Left colon (tissue), 2 donors: ENCODE measurements at places on chromosomes 12 and 14. TPM values are rescaled to one million over a fixed set of nuclear protein-coding genes. Genes with fewer than 3 reads are reported as not detected.

GRCh38 chr12:123115409-123116121, 35.3 kb downstream of the PITPNM2 start:
- peak; percentile 50 for DNase-seq

GRCh38 chr12:66495709-66496108, 183.2 kb downstream of the GRIP1 start:
- DNase-seq, result no peak

DNA sequence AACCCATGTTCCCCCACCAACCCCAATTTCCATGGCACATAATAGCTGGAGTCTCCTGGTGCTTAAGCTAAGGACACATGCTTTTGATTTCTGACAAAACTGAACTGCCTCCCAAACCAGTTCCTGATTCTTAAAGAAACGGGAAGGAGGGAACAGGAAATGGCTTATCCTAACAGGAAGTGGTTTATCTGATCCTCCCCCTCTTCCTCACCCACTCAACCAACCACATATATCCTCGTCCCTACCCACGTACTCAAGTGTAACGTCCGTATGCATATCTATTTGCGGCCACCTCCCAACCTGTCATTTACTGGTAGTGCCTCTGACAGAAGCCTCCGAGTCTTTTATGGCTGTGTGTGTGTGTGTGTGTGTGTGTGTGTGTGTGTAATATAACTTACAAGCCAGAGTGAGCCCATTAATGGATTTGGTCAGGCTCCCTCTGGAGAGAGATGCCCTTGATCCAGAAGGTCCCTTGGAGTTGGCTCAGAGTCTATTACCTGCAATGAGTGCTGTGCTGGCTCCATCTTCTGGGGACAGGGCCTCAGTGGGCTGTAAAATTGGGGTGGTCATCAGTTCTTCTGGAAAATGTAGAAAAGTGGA, 7.7 kb downstream of the DAZAP2 start:
- no peak for DNase-seq

GRCh38 chr14:101887219-101887618, 77.2 kb upstream of the DYNC1H1 start:
- no peak for DNase-seq

PLA2G1B gene
- total RNA-seq, result not detected

GRCh38 chr14:96627811-96628775, 125.9 kb downstream of the PAPOLA start:
- no peak for DNase-seq

PRIMA1 gene
- total RNA-seq, result 5.3 TPM

GSG1 gene
- total RNA-seq, result not detected

DNA sequence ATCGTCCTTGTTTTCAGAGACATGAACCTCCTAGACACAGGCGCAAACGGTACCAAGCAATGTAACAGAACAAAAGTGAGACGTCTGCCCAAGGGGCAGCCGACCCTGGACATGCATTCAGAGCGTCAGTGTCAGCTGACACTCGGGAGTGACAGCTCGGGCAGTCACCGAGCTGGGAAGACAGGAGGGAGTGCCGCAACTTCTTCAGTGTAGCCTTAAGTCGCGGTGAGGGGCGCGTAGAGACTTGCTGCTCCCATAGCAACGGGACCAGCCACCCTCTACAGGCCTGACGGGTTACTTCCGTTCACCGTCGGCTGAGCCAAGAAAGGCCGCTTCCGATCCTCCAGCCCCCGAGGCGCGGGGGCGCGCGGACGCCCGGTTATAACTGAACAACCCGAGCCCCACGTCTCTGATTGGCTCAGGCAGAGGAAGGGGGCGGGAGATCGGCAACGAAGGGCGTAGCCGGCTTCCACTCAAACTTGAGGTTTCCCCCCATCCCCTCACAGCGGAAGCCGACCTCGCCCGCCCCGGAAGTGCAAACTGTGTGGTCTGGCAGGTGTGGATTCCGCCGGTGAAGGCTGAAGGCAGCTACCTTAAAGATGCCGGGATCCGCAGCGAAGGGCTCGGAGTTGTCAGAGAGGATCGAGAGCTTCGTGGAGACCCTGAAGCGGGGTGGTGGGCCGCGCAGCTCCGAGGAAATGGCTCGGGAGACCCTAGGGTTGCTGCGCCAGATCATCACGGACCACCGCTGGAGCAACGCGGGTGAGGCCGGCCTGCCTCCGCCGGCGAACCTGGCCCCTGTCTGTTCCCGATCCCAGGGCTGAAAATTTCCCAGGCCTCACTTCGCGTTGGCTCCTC, at the start of gene EIF2B2:
Gene EIF2B2 (plus strand): TSS at position 530 of the 858 bp plus-strand sequence. CDS start 70 bp downstream, at position 600.
- peak; percentile 98 for DNase-seq

- no peak for DNase-seq
These were observed 131.0 kb upstream of the TMTC2 start for GRCh38 chr12:82555699-82556098.

GRCh38 chr14:91127401-91127801, 13.5 kb downstream of the DGLUCY start:
- DNase-seq, result peak; percentile 85

GALNT9 gene
- 0.39 TPM for total RNA-seq

GRCh38 chr14:20455355-20456300, 602 bp downstream of the APEX1 start:
- no peak for DNase-seq

- no peak for DNase-seq
These were observed 1241.4 kb upstream of the TMEM132C start for GRCh38 chr12:127025545-127025944.

DNA sequence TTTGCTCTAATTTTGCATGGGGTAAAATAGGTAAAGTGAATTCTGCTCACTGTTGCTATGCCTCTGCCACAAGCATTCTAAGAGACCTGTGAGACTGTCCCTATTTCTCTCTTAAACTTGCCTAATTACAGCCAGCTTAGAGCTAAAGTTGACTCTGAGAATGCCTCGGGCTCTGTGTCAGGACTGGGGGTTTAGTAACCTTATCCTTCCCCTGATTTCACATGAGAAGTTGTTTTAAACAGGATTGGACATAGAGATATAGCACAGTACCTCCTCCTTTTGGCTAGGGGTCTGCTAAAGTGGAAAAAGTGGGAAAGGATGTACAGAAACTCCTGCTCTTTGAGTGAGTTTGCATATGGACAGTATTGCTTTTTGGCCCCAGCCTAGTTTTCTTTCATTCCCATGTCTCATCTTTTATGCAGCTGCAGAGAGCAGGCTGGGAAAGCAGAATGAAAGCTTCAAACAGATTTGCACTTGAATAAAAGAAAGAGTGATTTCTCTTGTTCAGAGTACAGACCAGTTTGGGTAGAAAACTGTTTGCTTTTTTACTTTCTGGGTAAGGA, 122.0 kb downstream of the RAD51B start:
- no peak for DNase-seq

GRCh38 chr12:98939926-98940325, 294.8 kb downstream of the APAF1 start:
- no peak for DNase-seq
